ENCODE measurements at places on chromosomes 7 and 10.

DNA sequence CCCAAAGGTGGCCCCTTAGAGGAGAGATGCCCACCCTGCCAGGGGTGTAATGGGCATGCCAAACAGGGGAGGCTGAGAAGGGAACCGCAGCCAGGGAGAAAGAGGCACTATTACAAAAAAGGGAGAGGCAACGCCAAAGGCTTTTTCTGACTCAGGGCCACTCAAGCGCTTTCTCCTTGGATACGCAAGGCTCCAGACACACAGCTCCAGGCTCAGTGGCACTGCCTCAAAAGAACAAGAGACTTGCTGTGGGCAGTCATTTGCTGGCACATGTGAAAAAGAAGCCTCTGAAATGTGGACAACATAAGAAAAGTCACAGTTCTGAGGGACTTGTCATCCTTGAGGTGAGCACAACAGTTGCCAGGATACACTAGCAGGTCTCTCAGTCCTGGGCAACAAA, 128.4 kb downstream of the DGKI start:
- no peak for DNase-seq

- no peak for DNase-seq
These were observed 264.6 kb upstream of the BMPER start for GRCh38 chr7:33640741-33641140.

- DNase-seq: no peak
These were observed 100.9 kb upstream of the FAM171A1 start for GRCh38 chr10:15472008-15472407.

GRCh38 chr7:128108641-128109423, 77.6 kb upstream of the LRRC4 start:
- DNase-seq: no peak

DNA sequence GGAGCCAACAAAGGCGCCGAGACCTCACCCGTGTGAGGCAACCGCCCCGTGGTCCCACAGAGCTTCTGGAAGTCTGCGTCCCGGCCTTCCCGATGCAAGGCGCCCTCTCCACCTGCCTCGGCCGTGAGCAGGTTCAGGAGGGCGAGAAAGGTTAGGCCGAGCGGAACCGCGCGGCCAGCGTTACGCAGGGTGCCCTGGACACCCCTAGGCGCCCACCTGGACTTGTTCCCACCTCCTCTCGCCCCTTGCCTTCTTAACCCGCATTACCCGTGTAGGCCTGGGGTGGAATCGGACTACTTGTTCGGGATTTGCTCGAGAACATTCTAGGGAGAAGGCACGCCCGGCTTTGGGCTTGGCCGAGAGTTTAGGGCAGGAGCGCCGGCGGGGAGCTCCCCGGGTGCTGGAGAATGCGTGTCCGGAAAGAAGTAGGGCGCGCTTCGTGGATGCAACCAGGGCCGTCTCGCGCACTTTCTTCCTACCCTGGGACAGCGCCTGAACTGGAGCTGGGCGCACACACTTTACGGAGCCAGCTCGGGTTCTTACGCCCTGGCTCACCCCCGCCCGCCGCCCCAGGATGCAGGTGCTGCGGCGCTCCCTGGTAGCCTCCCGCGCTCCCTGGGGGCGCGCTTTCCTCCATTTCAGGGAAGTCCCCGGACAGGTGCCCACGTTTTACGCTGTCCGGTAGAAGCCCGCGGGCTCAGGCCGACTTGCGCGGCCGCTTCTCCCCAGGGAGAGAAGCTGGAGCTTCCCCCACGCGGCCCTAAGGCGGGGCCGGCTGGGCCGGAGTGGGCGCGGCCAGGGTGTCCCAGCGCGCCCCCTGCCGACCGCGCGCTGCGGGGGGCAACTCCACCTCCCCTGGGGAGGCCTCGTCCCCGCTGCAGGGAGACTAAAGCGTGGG, 74.5 kb downstream of the INSIG1 start:
- peak; percentile 34 for DNase-seq

- DNase-seq: no peak
These were observed 64.1 kb downstream of the ANLN start for GRCh38 chr7:36453769-36454168.

GRCh38 chr7:145219461-145219860, 383.6 kb upstream of the TPK1 start:
- DNase-seq: no peak

DNA sequence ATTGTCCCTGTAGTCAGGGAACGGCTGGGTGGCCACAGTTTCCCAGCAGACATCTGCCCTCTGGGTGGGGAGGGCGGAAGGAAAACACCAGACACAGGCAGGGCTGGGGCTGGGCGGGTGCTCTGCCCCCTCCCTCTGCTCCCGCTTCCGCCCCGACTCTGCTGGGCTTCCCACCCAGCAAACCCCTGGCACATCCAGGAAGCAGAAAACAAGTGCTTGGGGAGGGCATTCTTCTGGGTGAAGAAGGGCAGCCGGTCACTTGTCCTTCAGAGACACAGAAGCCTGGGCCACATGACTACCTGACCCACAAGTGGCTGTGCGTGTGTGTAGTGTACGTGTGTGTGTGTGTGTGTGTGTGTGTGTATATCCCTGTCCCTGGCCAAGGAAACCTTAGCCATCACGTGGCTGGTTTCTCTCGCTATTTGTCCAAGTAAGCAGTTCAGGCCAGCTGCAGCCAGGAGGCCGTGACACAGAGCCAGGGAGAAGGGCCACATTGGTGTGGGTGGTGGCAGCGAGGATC, 77.9 kb downstream of the ZMIZ1 start:
- no peak for DNase-seq

DNA sequence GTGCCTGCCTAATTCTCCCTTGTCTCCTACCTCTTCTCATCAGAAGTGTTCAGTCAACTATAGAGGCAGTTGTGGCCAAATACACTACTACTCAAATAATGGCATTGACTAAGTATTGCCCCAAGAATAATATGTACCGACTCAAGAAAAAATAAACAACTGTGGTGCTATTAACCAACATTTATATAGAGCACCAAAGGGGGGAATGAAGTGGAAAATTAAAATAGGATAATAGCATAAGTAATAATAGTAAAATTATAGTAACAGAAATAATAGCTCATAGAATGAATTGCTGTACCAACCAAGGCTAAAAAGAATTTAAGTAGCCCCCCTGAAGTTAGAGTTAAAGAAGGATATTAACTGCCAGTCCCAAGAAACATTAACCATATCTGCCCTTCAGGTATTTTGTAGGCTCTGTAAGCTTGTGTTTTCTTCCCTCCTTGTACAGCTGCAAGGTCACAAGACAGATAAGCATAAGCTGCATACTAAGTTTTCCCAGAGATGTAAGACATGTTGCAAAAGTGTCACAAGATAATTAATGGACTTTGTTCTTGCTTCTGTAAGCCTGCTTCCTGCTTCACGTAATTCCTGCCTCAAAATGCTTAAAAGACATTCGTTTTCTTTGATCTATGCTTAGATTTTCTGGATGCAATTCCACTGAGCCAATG, 10.9 kb upstream of the CYREN start:
- DNase-seq: no peak

DNA sequence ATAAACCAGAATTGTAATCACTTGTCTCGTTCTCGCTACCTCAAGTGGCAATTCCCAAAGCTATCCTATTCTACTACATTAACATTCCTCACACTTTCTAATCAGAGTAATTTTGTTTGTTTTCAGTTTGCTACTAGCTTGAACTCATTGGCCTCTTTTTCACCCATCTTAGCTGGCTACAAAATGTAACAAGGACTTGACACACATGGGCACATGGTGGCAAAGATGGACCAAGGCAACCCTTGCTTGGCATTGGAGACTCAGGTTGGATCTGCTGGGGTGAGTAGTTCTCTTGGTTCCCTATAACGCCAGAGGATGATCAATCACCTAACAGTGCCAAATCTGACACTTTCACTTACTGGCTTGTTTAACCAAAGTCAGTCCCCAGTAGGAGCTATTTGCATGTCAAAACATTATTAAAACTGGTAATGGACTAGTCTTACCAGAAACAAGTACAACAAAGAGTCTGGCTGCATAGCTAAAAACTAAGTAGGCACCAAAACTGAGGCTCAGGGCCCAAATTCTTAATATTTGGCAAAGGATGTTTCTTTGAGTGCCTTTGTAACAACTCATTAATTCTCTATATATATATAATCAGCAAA, 1.9 kb downstream of the USP6NL start:
- DNase-seq: no peak

- no peak for DNase-seq
These were observed 493.4 kb upstream of the ZMIZ1 start for GRCh38 chr10:78575400-78575799.

DNA sequence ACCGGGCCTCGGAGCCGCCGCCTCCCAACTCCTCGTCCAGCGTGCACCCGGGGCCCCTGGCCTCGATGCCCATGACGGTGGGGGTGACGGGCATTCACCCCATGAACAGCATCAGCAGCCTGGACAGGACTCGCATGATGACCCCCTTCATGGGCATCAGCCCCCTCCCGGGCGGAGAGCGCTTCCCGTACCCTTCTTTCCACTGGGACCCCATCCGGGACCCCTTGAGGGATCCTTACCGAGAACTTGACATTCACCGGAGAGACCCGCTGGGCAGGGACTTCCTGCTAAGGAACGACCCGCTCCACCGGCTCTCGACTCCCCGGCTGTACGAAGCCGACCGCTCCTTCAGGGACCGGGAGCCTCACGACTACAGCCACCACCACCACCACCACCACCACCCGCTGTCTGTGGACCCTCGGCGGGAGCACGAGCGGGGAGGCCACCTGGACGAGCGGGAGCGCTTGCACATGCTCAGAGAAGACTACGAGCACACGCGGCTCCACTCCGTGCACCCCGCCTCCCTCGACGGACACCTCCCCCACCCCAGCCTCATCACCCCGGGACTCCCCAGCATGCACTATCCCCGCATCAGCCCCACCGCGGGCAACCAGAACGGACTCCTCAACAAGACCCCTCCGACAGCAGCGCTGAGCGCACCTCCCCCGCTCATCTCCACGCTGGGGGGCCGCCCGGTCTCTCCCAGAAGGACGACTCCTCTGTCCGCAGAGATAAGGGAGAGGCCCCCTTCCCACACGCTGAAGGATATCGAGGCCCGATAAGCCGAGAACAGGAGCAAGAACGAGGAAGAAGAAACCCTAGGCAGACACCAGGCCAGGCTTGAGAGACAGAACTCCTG, 341.5 kb upstream of the GALNT17 start:
- DNase-seq: peak; percentile 20

- no peak for DNase-seq
These were observed 66.3 kb downstream of the PRKAG2 start for GRCh38 chr7:151810441-151811232.

GRCh38 chr10:44400541-44400940, 15.6 kb upstream of the CXCL12 start:
- DNase-seq: no peak

DNA sequence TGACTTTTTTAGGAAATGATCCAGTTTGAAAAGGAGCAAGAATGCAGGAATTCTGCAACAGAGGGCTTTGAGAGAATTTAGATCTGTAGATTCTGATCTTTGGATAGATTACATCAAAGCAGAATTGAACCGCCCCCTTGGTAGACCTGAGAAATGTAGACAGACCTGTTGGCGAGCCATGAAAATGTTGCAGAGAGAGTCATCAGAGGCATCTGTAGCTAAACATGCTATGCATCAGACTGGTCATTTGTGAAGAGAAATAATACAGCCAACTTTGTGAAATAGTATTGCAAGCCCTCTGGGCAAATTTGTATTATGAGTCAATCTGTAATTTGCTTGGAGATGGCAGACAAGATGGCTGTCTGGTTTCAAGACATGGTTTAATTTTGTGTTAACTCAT, 4.3 kb upstream of the C1GALT1 start:
- DNase-seq: no peak

GRCh38 chr10:52853704-52854103, 81.1 kb upstream of the MBL2 start:
- DNase-seq: no peak

DNA sequence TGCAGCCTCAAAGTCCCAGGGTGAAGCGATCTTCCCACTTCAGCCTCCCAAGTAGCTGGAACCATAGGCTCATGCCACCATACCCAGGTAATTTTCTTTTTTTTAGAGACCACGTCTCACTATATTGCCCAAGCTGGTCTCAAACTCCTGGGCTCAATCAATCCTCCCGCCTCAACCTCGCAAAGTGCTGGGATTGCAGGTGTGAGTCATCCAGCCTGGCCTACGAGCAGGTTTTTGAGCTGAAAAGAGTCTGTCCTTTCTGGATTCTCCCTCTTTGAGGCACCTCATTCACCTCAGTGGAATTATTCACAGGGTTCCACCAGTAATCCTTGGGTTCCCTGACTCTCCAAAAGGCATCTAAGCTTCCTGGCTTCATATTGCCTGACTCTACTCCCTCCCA, 7.6 kb upstream of the LEP start:
- DNase-seq: no peak

- DNase-seq: peak; percentile 50
These were observed 1.2 kb downstream of the TSPAN12 start for GRCh38 chr7:120856621-120857352.

- no peak for DNase-seq
These were observed 31.7 kb upstream of the OPALIN start for GRCh38 chr10:96390460-96390864.

- no peak for DNase-seq
These were observed 95.2 kb downstream of the GLCCI1 start for GRCh38 chr7:8063706-8064297.

GRCh38 chr7:37550872-37551271, 102.2 kb upstream of the ELMO1 start:
- DNase-seq: no peak

DNA sequence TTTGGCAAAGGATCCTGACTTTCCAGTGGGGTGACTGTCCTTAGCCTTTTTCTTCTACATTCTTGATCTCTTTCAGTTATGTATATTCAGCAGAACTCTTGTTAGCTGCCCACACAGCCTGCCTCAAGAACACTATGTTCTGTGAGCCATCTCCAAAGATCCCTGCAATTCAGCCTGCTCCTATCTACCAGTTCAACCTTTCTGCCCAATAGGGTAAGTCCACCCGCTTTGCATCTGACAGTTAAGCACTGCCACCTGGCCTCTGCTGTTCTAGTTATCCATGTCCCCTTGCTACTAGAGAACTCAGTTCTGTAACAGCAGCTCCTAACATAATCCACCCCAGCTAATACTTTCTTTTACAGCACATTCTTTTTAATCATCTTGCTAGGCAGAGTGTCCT, 13.5 kb downstream of the OR9A2 start:
- DNase-seq: no peak

GRCh38 chr10:124763267-124763666, 19.1 kb upstream of the FAM53B start:
- DNase-seq: no peak

All from iPS-NIHi11 (cell line).